SK-N-DZ (cell line): ENCODE measurements at places on chromosomes 7 and 10.

DNA sequence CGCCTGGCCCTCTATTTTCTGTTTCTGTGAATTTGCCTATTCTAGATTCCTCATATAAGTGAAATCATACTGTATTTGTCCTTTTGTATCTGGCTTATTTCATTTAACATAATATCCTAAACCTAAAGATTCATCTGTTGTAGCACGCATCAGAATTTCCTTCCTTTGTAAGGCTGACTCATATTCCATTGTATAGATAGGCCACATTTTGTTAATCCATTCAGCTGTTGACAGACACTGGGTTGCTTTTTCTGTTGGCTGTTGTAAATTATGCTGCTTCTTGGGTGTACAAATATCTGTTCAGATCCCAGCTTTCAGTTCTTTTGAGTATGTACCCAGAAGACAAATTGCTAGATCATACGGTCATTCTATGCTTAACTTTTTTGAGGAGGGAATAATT lies 28.8 kb upstream of the CUL1 start:
- no peak for DNase-seq

GRCh38 chr10:60006062-60006461 lies 99.7 kb upstream of the CCDC6 start:
- DNase-seq: no peak

- no peak for DNase-seq
Measured at GRCh38 chr7:18541181-18541870, 45.8 kb downstream of the HDAC9 start.

DNA sequence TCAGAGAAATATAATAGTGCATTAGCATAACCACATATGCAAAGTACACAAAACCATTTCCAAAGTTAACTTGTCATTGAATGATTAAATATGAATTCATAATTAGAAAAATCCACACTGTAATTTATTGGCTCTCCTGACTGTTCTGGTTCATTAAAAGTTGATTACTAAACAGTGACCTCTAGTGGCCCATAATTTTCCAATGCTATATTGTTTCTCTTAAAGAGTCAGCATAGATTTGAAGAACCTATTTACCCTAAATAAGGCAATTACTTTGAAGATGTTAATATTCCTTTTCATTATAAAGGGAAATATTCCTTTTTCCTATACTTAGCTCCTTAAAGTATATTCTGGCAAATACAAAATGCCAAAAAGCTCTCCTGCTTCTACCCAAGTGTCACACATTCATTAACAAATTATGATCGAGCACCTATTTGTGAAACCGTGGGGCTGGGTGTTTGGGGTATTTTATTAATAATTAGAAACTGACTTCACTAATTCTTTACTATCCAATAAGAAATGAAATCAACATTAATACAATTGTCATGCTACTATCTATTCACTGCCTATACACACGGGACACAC lies 86.2 kb downstream of the HIBADH start:
- peak; percentile 45 for DNase-seq

- DNase-seq: no peak
Measured at GRCh38 chr7:66169616-66170015, 35.5 kb upstream of the TPST1 start.

DNA sequence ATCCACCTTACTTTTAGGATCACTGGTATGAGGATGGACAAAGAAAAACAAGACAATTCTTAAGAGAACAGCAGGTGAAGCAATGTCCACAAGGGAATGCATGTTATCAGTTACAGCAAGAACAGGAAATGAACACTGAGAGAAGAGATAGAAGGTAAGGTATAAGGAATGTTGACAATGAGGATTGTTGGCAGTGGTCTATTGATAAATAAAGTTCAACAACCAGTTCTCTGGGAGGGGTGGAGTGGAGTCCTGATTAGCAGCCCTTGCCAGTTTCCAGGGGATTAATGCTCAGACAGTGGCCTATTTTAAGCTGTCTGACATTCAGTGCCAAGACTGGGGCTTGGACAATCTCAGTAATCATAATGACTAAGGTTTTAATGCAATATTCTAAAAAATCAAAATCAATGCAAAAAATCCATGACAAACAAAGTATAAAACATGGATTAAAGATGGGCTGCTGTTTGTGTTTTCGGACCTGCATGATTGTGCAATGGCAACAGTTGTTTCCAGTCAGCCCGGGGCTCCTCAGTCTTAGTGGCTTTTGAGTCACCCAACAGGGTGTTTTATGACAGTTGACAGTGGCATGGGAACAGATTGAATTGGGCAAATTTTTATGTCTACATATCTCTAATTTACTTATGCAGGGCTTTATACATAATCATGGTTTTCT lies 13.8 kb upstream of the AKR1B1 start:
- no peak for DNase-seq

GRCh38 chr7:82085116-82085515 lies 315.3 kb upstream of the HGF start:
- no peak for DNase-seq

DNA sequence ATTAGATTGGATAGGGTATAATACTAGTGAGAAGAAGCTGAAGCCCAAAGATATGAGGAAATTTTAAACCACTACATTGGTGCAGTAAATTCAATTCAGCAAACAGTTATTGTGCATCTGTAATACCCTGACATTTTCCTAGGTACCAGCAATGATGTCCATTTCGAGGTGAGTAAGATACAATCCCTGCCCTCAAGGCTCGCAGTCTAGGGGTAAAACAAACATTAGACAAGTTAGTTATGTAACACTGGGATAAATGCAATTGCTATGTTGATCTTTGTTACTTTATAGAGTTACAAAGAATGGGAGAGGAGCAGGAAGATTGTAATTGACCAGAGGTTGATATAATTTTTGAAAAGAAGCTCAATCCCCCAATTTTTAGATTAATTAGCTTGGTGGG lies 168.1 kb downstream of the PRKG1 start:
- DNase-seq: no peak

GRCh38 chr7:98256431-98256830 lies 4.4 kb upstream of the TECPR1 start:
- no peak for DNase-seq

DNA sequence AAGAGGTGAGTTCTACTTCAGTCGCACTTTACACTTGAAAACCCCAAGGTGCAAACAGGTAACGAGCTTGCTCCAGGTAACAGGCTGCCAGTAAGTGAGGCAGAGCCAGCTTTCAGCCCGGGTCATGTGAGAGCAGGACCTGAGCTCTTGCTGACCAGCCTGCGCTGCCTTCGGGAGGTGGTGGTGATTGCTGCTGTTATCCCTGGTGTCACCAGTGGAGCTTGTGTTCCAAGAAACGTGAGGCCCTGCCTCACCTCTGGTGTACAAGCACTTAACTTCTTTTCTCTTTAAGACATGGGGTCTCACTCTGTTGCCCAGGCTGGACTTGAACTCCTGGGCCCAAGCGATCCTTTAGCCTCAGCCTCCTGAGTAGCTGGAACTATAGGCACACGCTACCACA lies 265.0 kb downstream of the CELF2 start:
- no peak for DNase-seq

DNA sequence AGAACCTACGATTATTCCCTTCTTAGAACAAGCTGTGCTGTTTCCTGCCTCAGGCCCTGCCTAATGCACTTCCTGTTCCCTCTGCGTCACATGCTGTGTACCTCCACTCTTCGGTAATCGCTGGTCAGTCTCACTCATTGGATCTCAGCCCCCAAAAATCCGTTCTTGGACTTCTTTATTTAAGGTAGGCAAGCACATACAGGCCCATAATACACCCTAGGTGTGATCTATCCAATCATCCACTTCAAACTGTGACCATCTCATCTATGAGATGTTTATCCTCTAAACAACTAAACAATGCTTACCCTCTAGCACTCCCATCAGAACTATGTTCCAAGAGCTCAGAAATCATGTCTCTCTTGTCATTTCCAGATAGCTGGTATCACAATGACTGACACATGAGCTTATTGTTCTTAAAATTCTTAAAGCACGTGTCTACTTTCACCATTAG lies 83.9 kb downstream of the CADPS2 start:
- DNase-seq: no peak
